Epithelial cell of prostate (primary cell): ENCODE measurements at places on chromosomes 12 and 14.

GRCh38 chr12:129887101-129887500 is 16.7 kb downstream of the TMEM132D start:
- no peak for DNase-seq

- DNase-seq, result no peak
Observed at GRCh38 chr14:71130491-71131179, 223.4 kb downstream of the PCNX1 start.

- DNase-seq, result peak; percentile 29
Observed at GRCh38 chr14:33922125-33922524, 28.7 kb downstream of the EGLN3 start.

GRCh38 chr12:30753751-30754382 is 884 bp downstream of the CAPRIN2 start:
- no peak for DNase-seq

GRCh38 chr12:97211416-97211930 is 251.1 kb upstream of the RMST start:
- DNase-seq, result no peak

- no peak for DNase-seq
Observed at GRCh38 chr12:127785540-127785939, 481.4 kb upstream of the TMEM132C start.

DNA sequence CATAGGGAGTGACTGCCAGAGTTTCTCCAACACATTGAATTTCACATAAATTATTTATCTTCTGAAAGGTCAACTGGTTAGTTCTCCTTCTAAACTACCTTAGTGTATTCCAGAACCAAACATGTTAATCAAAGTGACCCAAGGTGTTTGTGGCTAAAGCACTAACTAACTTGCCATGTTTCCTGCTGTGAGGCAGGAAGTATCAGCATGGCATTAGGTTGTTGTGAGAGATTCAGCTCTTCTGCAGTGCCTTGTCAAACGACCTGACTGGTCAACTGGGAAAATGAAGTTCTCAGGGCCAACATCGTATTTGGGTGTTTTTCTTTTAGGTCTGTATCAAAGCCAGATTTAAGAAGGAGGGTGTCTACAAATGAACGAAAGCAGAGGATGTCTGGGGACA is 448.1 kb downstream of the APAF1 start:
- no peak for DNase-seq
